Sigmoid colon (tissue), 7 donors: ENCODE measurements at places on chromosomes 6 and 20. TPM values are rescaled to one million over a fixed set of nuclear protein-coding genes. Genes with fewer than 3 reads are reported as not detected.
A peak's percentile ranks its signal among the peaks of the same experiment; 100 is the strongest.

DNA sequence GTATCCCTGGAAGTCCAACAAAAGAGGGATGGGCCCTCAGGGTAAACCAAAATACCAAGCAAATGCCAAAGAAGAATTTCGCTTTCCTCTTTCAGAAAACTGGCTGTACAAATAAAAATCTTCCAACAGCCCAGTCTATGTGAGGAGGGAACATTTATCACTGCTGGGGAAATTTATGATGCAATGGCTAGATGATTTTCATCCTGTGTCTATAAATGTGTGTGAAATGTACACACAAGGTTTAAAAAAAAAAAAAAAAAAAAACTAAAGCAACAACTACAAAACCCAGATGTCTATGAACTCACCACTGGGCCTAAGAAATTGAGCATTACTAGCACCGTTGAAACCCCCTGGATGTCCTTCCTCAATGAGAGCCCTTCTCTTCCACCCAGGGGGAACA, 68.7 kb upstream of the SLC4A11 start:
- peak overlapping the region; percentile 43 for H3K27ac ChIP-seq
- H3K27me3 ChIP-seq: no peaks in the 10 kb centered on the region

DNA sequence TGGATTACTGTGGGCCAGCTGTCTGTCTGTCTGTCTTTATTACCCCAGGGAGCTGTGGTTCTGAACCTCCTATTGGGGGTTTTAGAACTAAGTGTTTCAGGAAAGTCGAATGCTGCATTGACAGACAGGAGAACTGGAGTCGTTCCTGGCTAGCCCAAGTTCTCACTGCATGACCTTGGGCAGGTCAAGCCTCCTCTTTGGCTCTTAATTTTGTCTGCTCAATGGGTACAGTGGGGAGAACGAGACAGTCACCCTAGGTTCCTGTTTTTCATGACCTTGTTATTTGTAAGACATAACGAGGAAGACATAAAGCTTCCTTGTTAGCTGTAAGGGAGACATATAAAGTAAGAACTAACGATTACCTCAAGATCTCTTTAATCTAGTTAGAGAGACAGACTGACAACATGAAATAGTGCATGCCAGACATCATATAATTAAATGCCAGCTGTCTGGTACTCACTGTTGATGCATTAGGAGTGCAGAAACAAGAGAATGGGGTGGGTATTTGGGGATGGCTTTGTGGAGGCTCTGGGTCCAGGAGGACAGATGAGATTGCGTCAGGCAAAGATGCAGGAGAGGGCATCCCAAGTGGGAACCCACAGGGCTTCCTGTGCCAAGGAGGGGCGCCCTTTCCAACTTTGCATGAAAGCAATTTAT, 3.7 kb upstream of the CCDC167 start:
- peaks cover 10% of the 10 kb centered on the region for H3K4me1 ChIP-seq
- no peaks in the 10 kb centered on the region for H3K36me3 ChIP-seq
- H3K27ac ChIP-seq: no peak overlapping the region
- H3K4me3 ChIP-seq: no peak overlapping the region

DNA sequence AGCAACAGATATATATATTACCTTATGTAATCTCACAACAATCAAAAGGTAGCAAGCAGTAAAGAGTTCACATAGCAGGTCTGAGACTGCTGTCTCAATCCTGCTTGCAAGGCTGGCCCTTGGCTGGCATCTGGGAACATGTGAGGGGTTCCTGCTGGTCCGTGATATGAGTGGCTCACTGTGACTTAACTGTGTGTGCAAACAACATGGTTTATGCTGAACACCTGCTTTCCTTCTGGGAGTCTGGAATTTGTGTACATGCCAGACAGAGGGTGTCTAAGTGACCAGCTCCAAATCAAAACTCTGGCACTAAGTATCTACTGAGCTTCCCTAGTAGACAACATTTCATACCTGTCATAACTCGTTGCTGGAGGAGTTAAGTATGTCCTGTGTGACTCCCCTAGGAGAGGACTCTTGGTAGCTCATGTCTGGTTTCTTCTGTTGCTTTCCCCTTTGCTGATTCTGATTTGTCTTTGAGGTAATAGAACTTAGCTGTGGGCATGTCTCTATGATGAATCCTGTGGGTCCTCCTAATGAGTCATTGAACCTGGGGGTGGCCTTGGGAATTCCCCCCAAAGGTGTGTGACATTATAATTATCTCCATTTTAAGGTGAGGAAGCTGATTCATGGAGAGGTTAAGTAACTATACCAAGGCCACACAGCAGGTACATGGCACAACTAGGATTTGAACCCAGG, 131.6 kb upstream of the NEDD9 start:
- no peaks in the 10 kb centered on the region for H3K27me3 ChIP-seq
- H3K27ac ChIP-seq: no peak overlapping the region
- no peaks in the 10 kb centered on the region for H3K36me3 ChIP-seq

- H3K27me3 ChIP-seq: no peaks in the 10 kb centered on the region
- no peaks in the 10 kb centered on the region for H3K36me3 ChIP-seq
- H3K27ac ChIP-seq: no peak overlapping the region
- no peak for DNase-seq
- no peak overlapping the region for H3K4me3 ChIP-seq
- no peaks in the 10 kb centered on the region for H3K4me1 ChIP-seq
These were observed 210.9 kb downstream of the TBX18 start for GRCh38 chr6:84553527-84553926.

DNA sequence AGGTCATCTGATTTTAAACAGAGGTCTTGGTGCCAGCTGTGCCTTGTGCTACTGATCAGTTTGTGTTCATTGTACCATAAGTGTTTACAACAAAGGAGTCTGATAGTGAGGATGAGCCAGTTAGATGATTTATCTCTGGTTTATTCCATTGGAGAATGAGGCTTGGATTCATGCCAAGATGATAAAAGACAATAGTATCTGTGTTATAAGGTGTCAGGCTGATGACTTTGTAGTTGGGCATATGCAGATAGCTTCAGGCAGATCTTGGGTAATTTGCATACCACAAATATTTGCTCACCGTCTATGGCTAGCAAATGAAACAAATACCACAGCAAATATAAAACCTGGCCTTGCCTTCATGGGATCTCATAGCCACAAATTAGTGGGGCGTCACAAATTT, 43.3 kb upstream of the PHACTR2 start:
- H3K4me1 ChIP-seq: no peaks in the 10 kb centered on the region
- H3K4me3 ChIP-seq: no peak overlapping the region
- no peaks in the 10 kb centered on the region for H3K36me3 ChIP-seq
- no peak overlapping the region for H3K27ac ChIP-seq
- DNase-seq: no peak

DNA sequence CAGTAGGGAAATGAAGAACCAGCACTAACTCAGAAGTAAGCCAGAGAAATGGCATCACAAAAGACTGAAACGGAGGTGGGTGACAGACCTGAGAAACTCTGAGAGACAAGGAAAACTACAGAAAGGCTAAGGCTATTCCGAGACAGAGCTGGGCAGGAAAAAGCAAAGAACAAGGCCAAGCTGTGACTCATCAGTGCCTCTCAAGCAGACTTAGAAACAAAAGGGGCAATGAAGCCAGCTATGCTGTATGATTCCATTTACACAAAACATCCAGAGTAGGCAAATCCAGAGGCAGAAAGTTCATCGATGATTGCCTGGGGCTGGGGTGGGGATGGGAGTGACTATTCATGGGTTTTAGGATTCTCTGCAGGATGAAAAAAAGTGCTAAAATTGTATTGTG, 50.0 kb downstream of the SLC23A2 start:
- H3K36me3 ChIP-seq: no peaks in the 10 kb centered on the region
- DNase-seq: peak; percentile 71
- H3K4me3 ChIP-seq: no peak overlapping the region
- H3K27ac ChIP-seq: peak overlapping the region; percentile 63
- no peaks in the 10 kb centered on the region for H3K27me3 ChIP-seq

GRCh38 chr20:19376451-19377229, 164.2 kb downstream of the SLC24A3 start:
- DNase-seq: no peak
- no peaks in the 10 kb centered on the region for H3K36me3 ChIP-seq
- H3K27me3 ChIP-seq: no peaks in the 10 kb centered on the region
- H3K4me1 ChIP-seq: no peaks in the 10 kb centered on the region

DNA sequence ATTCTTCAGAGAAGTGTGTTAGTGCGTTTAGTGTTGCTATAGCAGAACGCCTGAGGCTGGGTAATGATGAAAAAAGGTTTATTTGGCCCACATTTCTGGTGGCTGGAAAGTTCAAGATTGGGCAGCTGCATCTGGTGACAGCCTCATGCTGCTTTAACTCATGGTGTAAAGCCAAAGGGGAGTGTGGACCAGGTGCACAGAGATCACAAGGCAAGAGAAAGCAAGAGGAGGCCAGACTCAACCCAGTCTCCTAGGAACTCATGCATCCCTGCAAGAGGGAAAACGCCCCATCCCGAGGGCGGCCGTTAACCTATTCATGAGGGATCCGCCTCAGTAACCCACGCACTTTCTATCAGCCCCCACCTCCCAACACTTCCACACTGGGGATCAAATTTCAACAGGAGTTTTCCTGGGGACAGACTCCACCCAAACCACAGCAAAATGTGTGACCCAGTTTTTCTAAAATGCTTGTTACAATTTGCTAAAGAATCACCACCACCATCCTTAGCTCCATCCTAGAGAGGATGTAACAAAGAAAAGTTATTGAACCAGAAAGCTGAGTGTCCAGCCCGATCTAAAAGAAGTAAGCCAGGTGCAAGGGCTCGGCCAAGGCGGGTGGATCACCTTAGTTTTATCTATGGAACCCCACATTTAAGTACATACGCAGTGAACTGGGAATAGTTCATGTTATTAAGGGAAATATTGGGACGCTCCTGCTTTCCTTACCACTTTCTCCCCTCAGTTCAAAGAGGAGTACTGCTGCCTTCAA, 164.8 kb downstream of the QKI start:
- H3K27me3 ChIP-seq: no peaks in the 10 kb centered on the region
- no peak overlapping the region for H3K27ac ChIP-seq
- DNase-seq: no peak
- no peak overlapping the region for H3K4me3 ChIP-seq
- H3K4me1 ChIP-seq: peaks cover 16% of the 10 kb centered on the region

GRCh38 chr6:36698871-36699271, 1.2 kb downstream of the RAB44 start:
- DNase-seq: peak; percentile 53
- no peaks in the 10 kb centered on the region for H3K36me3 ChIP-seq
- H3K4me3 ChIP-seq: no peak overlapping the region
- no peaks in the 10 kb centered on the region for H3K27me3 ChIP-seq
- H3K27ac ChIP-seq: no peak overlapping the region
- H3K4me1 ChIP-seq: no peaks in the 10 kb centered on the region

DNA sequence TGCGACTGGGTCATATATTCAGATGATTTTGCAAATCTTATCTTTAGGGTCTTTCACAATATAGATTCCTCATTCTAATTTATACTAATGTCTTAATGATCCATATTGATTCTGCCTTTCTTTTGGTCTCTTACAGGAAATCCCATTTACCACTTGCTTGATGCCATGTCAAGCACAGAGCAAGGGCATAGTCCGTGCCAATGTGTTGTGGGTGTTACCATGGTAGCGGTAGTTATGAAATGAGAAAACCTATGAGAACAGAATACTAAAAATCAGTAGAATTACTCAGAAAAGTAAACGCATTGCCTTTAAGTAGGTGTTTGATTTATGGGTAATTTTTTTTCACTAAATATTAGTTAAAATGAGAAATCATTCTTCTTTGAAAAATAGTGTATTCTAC, 153.9 kb upstream of the RAB32 start:
- H3K4me3 ChIP-seq: no peak overlapping the region
- no peaks in the 10 kb centered on the region for H3K36me3 ChIP-seq
- DNase-seq: no peak
- no peaks in the 10 kb centered on the region for H3K27me3 ChIP-seq
- no peaks in the 10 kb centered on the region for H3K4me1 ChIP-seq

DNA sequence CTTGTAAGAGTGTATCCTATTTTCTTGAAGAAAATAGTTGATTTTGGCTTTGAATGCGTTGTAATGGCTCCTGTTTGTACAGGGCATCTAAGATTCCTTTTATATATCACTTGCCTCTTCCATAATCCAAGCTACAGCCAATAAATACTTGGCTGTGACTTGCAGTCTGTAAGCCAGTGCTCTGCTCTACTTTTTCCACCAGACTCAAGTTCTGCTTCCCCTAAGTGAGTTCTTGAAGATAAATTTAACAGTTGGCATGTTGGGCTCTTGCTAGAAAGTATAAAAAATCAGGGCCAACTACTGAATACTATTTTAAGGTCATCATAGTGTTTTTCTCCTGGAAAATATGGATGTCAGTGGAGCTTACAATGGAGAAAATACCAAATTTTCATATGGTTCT, 36.5 kb upstream of the SCGN start:
- H3K36me3 ChIP-seq: no peaks in the 10 kb centered on the region
- DNase-seq: no peak
- H3K4me3 ChIP-seq: no peak overlapping the region
- H3K4me1 ChIP-seq: no peaks in the 10 kb centered on the region
- H3K27ac ChIP-seq: no peak overlapping the region

DNA sequence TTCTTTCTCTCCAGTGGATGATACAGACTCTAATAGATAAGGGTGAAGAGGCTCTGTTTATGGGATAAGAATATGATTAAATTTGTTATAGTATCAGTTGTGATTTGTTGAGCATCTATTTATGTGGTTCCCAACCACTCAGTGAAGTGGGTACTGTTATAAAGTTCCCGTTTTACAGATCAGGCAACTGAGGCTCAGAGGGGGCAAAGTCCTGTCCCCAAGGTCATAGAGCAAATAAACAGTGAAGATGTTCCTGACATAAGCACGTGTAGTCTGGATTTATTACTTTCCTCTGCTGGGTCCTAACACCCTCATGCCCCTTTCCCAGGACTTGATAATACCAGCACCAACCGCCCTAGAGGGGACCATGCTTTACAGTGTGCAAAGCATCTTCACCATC, 4.1 kb downstream of the DUSP15 start:
- peaks cover 4% of the 10 kb centered on the region for H3K27me3 ChIP-seq
- H3K4me1 ChIP-seq: peaks cover 27% of the 10 kb centered on the region
- no peak overlapping the region for H3K27ac ChIP-seq
- no peak overlapping the region for H3K4me3 ChIP-seq
- H3K36me3 ChIP-seq: no peaks in the 10 kb centered on the region

DNA sequence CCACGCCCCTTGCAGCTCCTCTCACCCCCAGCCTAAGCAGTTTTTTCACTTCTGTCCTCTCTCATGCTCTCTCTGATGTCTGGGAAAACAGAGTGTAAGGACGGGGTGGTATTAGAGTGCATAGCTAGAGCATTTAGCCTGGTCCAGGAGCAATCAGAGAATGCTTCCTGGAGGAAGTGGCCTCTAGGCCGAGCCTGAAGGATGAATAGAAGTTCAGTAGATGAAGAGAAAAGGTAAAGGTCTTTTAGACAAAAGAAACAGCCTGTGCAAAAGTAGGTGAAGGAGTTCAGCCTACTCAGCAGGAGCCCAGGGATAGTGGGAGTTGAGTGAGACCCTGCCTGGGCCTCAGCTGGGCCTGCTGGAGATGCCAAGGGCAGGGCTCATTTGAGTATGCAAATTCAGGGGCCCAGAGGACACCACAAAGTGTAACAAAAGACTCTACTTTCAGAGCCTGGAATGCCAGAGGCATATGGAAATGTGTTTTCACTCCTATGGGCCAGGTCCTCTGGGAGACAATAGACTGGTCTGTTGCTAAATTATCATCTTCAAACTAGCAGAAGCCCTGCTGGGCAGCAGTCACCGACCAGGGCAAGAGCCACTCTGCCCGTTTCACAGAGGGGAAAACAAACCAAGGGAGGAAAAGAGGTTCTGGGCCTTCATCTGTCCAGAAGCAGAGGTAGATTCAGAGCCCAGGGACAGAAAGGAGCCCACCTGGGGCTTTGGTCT, 19.7 kb upstream of the TM9SF4 start:
- H3K27ac ChIP-seq: no peak overlapping the region
- H3K4me1 ChIP-seq: no peaks in the 10 kb centered on the region
- H3K4me3 ChIP-seq: no peak overlapping the region
- H3K27me3 ChIP-seq: no peaks in the 10 kb centered on the region
- no peak for DNase-seq

The ZNF391 gene
- total RNA-seq: 4.6 TPM

The SMPDL3A gene
- 6.4 TPM for total RNA-seq

The HECA gene
- total RNA-seq: 42.1 TPM

The TOX2 gene
- total RNA-seq: 3.2 TPM

The KCNQ5 gene
- 1.1 TPM for total RNA-seq

The NINL gene
- 9.6 TPM for total RNA-seq

The NUS1 gene
- 27.0 TPM for total RNA-seq
